A673 (cell line): ENCODE measurements at places on chromosomes 12 and 14.
A peak's percentile ranks its signal among the peaks of the same experiment; 100 is the strongest.

GRCh38 chr14:93150227-93151208 is 34.2 kb downstream of the MOAP1 start:
- no peak for DNase-seq

DNA sequence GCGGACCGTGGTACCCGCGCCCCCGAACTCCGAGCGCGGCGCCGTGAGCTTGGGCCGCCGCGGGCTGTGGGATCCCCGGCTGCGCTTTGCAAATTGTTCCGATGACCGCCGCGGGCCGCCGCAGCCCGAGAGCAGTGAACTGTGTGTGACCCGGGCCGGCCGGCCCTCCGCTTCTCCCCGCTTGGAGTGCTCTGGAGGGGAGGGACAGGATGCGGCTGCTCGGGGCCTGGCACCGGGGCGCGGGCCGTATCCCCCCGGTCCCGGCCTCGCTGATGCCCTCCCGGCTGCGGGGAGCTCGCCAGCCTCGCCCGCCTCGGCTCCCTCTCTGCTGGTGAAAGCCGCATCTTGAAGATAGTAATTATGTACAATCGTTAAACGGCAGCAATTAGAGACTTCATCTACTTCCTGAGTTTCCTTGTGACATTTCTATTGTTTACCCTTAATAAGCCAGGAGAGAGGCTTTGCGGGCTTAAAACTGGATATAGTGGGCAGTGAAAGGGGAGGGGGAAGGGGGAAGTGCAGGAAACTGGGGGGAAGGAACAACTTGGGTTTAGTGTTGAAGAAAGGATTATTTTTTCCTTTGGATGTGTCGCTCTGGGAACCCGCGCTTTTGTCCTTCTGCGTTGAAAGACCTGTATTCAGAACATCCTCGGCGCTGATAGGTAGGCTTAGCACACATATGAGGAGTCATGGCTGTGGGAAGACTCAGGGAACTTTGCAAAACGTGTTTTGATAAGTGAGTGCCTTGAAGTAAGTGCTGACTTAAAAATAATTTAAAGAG is 1.2 kb downstream of the PELI2 start:
- DNase-seq = peak; percentile 25

DNA sequence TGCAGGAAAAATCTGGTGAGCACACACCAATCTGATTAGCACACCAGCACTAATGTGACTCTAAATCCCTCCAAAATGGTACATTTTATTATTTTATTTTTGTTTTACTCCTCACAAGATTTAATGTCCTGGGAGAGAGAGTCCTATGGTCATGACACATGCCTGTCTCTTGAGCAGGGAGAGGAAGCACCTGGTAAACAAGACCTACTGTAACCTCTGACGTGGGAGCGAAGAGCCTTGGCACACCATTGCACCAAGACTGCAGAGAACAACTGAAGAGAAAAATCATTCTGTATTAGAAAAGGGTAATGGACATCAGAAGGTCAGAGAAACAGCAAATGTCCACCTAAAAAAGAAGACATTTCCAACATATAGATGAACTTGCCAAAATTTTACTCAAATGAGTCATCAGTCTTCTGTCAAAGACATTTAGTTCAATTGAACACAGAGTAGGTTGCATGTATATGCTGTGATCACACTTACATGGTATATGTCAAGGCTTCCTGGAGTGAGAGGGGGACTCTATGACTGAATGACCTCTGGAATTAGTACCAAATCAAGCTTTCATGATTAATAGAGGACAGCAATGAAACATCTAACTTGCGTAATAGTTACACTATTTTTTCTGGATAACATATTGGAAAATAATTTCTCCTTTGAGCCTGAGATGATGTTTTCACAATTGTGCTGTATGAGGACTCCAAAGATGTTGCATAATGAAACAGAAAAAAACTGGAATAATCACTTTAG is 186.9 kb upstream of the FLRT2 start:
- DNase-seq = no peak

DNA sequence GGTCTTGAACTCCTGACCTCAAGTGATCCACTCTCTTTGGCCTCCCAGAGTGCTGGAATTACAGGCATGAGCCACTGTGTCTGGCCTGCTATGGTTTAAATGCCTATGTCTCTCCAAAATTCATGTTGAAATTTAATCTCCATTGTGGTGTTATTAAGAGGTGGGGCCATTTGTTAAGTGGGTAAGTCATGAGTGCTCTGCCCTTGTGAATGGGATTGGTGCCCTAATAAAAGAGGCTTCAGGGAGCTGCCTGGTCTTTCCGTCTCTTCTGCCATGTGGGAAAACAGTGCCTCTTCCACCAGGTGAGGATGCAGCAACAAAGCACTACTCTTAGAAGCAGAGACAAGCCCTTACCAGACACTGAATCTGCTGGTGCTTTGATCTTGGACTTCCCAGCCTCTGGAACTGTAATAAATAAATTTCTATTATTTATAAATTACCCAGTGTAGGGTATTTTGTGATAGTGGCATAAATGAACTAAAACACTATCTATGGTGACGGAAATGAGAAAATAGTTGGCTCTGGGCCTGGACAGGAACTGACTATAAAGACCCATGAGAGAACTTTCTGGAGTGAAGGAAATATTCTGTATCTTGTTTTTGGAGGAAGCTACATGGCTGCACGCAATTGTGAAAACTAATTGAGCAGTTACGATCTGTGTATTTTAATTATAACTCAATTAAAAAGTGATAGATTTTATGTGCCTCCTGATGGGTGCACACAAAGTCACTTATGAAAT is 12.1 kb upstream of the ATP23 start:
- no peak for DNase-seq

DNA sequence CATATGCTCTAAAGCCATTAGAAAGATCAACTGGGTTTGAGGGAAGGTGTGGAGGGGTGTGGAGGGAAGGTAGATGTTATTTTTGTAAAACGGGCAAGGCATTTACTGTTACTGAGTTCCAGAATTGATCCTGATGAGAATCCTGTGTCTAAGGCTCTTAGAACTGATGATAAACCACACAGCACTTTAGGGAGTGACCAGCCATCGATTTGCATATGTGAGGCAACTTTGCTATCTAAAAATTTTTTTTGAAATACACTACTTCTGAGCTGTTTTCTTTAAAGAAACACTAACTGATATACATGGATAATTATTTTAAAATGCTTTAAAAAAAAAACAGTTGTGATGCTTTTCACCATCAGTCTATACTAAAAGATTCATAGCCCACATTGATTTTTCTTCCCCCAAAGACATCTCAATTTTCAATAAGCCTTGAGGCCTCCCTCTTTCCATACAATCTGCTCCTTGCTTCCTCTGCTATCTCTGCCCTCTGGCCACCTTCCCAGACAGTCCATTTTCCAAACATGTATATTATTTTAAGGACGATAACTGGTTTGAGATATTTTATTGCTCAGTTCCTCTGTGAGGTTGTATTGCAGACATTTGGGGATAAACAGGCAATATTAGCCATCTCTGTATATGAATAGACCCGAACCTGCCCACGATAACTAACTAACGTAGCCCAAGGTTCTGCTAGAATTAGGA is 265.9 kb downstream of the EFCAB11 start:
- DNase-seq = no peak

GRCh38 chr12:104747330-104747729 is 210.8 kb downstream of the SLC41A2 start:
- DNase-seq = no peak

- DNase-seq = no peak
These were observed 781.9 kb downstream of the VRK1 start for GRCh38 chr14:97578982-97579548.

GRCh38 chr12:55933169-55933798 is 2.3 kb downstream of the DGKA start:
- no peak for DNase-seq

DNA sequence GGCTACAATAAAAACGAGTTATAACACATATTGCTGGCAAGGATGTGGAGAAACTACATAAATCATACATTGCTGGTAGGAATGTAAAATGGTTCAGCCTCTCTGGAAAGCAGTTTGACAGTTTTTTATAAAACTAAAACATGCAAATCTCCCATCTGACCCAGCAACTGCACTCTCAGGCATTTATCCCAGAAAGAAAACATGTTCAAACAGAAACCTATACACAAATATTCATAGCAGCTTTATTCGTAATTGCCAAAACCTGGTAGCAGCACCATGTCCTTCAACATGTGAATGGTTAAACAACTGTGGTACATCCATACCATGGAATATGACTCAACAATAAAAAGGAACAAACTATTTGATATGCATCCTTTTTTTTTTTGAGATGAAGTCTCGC is 10.1 kb upstream of the TMCC3 start:
- DNase-seq = no peak

GRCh38 chr12:107493135-107493494 is 192.5 kb upstream of the PWP1 start:
- no peak for DNase-seq

- DNase-seq = no peak
These were observed 87.1 kb downstream of the ZFP36L1 start for GRCh38 chr14:68705741-68706283.

GRCh38 chr14:103198131-103199105 is 75.2 kb downstream of the TNFAIP2 start:
- no peak for DNase-seq

DNA sequence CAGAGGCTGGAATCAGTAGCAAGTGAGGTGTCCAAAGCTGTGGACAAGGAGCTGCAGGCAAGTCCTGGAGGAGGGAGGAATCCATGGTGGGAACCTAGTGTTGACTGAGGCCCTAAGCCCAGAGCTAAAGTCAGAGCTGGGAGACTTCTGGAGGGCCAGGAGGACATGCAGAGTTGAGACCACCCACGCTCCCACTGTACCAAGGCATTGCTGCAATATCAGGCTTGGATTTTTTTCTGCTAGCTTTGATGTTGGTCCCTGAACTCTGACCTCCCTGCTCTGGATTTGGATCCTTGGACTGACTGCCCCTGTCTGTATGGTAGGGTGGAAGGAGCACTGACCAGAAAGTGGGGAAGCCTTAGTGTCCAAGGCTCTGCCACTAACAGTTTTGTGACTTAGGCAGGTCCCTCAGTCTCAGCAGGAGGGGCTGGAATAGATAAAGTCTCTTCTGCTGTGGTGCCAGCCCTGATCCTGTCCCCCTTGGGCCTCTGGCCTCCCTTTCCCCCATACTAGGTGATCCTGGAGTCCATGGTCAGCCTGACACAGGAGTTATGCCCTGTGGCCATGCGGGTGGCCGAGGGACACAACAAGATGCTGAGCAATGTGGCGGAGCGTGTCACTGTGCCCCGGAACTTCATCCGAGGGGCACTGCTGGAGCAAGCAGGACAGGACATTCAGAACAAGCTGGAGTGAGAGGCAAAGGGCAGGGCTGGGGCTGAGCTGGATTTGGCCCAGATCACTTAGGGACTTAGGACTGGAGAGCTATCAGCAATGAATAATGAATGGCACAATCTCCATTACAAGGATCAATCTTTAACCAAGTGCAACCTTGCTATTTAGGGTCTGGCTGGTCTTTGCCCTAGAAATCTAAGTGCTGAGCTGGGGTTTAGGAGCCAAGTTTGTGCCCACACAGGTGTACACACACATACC is 9.4 kb downstream of the CARMIL3 start:
- DNase-seq = no peak

- DNase-seq = no peak
These were observed 12.2 kb downstream of the KLC1 start for GRCh38 chr14:103641161-103641560.

DNA sequence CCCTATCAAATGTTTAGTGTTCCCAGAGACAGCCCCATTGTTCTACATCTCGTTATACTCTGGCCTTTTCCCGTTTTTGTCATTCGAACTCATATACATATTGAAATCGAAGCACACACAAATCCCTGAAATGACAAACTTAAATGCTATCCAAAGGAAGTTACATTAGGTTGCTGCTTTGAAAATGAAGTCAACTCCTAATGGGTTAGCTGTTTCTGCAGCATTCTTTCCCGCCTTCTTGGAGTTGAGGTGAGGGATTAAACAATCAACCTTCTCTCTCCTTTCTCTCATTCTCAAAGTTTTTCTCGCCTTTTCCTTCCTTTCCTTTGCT is 642 bp upstream of the PHC1 start:
- no peak for DNase-seq

DNA sequence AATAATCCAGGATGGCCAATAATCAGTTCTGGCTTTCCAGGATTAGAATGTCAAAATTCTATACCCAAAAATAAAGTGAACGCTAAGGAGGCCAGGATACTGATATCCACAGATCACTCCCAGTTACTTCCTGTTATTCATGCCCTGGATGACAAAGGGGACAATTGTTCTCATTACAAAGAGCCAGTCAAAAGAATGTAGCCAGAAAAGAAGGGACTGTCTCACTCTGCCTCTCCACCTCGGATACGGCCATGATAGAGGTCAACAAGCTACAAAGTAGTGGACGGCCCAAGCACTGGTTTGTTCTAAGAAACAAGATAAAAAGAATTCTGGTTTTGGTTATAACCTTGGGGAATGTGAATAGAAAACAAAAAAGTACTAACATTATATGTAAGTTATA is 116.1 kb upstream of the ATF7IP start:
- DNase-seq = no peak

DNA sequence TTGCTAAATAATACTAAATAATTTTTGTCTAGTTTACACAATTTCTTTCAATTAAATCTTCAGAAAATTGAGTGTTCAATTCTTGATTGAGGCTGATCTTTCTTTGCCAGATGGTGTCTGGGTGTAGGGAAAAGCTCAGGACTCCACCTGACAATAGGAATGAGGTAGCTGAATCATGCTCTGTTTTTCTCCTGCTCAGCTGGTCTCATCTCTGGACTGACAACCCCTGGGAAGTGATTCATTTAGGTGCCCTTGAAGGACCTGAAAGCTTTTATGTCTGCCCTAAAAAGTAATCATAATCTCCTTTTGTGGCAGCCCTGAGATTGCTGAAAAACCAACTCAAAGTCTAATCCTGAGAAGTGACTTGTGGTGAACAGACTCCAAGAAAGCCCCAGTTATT is 255.4 kb downstream of the ETNK1 start:
- DNase-seq = no peak

GRCh38 chr12:29316752-29317151 is 64.2 kb downstream of the ERGIC2 start:
- no peak for DNase-seq

- no peak for DNase-seq
These were observed 171.0 kb downstream of the KICS2 start for GRCh38 chr12:64051057-64051456.

DNA sequence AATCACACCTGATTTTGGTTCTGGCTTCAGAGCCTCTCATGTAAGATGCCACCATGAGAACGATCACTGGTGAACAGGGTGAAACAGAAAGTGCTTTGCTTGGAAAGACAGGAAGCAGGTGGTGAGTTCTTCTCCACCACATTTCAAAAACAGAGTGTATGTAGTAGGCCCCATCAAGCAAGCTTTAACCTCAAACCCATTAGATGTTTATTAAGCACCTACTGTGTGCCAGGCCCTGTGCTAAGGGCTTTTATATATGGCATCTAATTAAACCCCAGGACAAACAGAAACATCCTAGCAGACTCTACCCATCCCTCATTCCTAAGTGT is 47.8 kb upstream of the MED13L start:
- DNase-seq = no peak

- DNase-seq = no peak
These were observed 325 bp downstream of the C12orf60 start for GRCh38 chr12:14803830-14804160.

GRCh38 chr14:23640524-23641141 is 4.5 kb downstream of the DHRS2 start:
- DNase-seq = peak; percentile 94

GRCh38 chr14:55212634-55213033 is 21.2 kb upstream of the DLGAP5 start:
- peak; percentile 91 for DNase-seq
